ENCODE measurements at places on chromosomes 11 and 22. TPM values are rescaled to one million over a fixed set of nuclear protein-coding genes. Genes with fewer than 3 reads are reported as not detected.

DNA sequence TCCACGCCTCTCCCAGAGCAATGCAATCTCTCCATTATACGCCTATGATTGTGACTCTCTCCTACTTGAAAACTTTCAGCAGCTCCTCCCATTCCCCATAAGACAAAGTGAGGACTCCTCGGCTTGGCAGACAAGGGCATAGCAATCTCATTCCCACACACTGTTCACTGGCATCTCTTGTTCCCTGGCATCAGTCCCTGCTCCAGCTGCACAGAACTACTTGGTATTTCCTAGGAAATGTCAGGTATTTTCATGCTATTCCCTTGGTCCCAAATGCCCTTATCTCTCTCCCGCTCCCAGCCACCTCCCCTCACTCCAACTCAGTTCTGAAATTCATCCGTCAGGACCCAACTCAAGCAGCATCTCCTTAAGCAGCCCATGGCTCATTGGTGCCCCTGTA, 28.4 kb downstream of the TMPRSS5 start:
- no peaks in the 10 kb centered on the region for H3K4me1 ChIP-seq
- no peaks in the 10 kb centered on the region for H3K27me3 ChIP-seq
- no peak for DNase-seq
- no peak overlapping the region for H3K27ac ChIP-seq

GRCh38 chr11:23399995-23400394, 539.7 kb upstream of the CCDC179 start:
- DNase-seq = no peak
- H3K4me3 ChIP-seq = no peak overlapping the region
- no peaks in the 10 kb centered on the region for H3K36me3 ChIP-seq
- H3K27me3 ChIP-seq = no peaks in the 10 kb centered on the region

The TRPC6 gene
- polyA plus RNA-seq = not detected

The MYOD1 gene
- not detected for polyA plus RNA-seq

The CELSR1 gene
- polyA plus RNA-seq = 0.45 TPM

The FOLR1 gene
- polyA plus RNA-seq = not detected

DNA sequence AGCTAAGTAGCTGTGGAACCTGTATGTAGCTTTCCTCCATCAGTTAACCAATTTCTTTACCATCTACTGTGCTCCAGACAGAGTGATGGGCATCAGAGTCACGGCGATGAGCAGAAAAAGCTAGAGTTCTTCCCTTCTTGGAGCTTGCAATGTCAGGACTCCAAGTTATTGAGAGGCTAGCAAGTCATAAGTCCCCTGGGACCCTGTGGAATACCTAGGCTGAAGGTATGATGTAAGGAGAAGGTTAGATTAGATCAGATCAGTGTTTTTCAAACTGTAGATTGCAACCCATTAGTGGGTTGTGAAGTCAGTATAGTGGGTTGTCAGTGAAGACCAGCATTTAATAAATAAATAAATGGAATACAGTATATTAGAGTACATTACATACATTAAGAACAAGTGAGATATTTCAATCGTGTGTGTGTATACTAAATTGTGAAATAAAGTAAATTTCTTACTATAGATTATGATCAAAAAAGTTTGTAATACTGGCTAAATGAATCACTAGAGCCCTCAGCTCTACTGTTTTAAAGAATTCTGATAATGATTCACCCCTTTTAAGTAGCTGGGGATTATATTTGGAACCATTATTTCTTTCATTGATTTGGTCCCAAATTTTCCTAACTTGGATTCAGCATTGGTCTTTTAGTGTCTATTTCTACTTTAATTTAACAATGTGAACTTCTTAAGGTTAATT, 52.3 kb downstream of the RASSF10 start:
- no peaks in the 10 kb centered on the region for H3K36me3 ChIP-seq
- no peaks in the 10 kb centered on the region for H3K4me1 ChIP-seq
- DNase-seq = no peak
- H3K27ac ChIP-seq = no peak overlapping the region

The VPREB3 gene
- polyA plus RNA-seq = 1.5 TPM
